ENCODE measurements at places on chromosomes 12 and 14.

GRCh38 chr14:88792473-88793258 is at the start of gene EML5:
EML5 (minus strand) TSS chr14:88792953; CDS start chr14:88792503, 450 bp downstream.
- peak; percentile 69 for DNase-seq

DNA sequence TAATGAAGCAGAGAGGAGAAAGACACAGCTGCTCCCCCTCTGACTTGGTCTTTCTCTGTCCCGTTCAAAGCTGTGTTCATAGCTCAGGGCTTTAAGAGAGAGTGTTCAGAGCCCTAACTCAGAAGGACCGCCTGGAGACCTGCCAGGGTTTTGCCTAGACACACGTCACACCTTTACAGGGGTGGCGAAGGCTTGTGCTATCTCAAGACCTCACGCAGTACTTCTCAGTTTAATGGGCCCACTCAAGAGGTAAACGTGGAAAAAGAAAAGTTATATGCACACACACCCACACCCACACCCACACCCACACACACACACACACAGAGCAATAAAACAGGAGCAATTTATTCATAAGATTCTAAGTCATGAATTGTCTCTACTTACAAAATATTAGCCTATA is 374.3 kb downstream of the C12orf75 start:
- no peak for DNase-seq

DNA sequence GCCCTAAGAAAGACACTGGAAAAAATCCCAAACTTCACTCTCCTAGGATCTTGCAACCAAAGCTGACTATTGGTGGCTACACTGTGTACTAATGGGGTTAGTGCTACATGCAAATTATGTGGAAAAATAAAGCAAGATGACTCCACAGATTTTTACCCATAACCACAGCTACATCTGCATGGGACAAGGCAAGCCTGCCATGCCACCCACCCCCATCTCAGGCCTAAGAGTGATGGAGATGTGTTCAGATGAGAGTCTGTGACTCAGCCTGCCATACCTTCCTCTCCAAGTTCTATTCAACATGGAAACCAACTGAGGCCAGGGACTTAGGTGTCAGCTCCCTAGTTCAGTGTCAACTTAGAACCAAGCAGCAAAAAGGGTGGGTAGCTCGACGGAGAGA is 206.2 kb downstream of the PELI2 start:
- no peak for DNase-seq

DNA sequence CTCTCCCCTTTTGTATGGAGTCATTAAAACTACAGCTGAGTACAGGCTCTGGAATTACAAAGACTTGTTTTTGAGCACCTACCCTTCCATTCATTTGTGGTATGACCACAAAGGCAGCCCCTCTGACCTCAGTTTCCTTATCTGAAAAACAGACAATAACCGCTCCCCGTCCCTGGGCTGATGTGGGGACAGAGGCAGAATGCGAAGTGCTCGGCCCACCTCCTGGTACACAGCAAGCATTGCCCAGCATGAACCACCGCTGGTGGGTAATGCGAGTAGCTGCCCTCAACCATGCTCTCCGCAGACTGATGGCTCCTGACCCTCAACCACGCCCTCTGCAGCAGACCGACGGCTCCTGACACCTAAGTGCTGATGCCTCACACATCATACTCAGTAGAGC is 22.4 kb downstream of the P2RX2 start:
- no peak for DNase-seq

- no peak for DNase-seq
Observed at GRCh38 chr12:45987340-45987727, 3.0 kb downstream of the SCAF11 start.

DNA sequence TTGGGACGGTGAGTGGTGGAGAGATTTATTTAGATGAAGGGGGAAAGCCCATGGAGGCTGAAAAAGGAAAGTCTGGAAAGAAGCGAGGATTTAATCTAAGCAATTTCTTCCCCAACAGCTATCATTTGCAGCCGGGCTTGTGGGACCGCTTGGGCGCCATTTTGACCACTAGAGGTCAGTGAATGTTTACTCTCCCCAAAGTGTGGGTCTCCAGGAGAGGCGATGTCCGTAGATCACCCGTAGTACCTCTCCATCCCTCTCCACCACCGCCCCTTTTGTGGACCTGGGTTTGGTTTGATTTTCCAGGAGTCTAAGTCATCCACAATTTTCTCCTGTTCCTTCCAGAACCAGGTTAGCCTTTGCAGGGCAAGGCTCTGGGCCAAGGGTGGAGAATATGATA is 91.2 kb upstream of the PARP11 start:
- peak; percentile 8 for DNase-seq

DNA sequence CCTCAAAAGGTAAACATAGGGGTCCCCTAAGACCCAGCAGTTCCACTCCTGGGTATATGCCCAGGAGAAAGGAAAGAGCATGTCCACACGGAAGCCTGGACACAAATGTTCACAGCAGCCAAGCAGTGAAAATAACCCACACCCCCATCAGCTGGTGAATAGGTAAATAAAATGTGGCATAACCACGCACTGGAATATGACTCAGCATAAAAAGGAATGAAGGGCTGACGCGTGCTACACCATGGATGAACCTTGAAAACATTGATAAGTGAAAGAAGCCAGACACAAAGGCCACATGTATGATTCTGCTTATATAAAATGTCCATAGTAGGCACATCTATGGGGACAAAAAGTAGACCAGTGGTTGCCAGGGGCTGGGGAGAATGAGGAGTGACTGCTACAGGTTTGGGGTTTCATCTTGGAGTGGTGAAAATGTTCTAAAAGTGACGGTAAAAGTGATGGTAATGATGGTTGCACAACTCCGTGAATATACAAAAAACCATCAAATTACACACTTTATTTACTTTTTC is 3.8 kb upstream of the SCARB1 start:
- DNase-seq = peak; percentile 29

GRCh38 chr14:33711194-33711593 is 239.7 kb downstream of the EGLN3 start:
- no peak for DNase-seq

DNA sequence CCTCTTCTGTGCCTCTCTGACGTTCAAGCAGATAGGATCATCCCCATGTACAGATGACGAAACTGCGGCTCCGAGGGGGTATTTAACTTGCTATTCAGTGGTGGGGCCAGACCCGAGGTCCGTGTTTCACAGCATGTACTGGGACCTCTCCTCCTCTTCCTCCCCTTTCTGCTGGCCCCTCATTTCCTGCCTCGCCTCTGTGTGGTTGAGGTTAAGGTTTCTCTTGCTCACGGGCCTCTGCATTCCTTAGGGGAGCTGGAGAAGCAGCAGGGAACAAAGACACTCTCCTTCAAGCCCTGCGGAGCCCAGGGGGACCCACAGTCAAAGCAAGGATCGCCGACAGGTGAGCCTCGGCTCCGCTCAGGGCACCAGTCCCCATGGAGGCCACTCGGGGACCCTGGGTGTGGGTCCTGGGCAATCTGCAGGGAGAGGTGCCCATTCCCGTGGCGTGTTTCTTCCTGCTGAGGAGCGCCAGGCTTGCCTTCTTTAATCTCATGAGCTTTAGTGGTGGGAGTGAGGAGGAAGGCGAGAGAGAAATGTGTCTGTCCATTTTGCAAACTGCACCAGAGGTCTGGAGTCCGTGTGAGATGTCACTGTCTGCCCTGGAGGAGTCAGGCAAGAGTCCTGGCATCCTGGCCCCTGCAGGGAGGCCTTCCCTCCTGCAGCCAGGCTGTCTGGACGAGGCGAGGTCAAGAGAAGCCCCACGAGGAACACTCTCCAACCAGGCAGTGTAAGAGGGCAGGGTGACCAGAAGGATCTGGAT is 45.0 kb downstream of the SLC6A12 start:
- DNase-seq = no peak

DNA sequence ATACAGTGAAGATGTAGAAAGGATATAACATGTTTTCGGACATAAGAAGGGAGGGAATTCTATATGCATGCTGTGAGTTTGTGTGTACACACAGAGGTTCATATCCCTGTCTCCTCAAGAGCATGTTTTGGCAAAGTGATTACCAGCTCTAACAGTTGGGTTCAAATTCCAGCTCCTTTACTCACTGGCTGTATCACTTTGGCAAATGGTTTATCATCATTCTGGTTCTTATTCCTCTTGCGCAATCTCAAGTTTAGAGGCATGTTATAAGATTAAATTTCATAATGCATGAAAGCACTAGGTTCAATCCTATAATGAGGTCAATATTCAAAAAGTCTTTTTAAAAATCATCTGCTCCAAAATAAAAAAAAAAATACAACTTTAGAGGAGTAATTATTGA is 107.7 kb upstream of the LRFN5 start:
- no peak for DNase-seq

DNA sequence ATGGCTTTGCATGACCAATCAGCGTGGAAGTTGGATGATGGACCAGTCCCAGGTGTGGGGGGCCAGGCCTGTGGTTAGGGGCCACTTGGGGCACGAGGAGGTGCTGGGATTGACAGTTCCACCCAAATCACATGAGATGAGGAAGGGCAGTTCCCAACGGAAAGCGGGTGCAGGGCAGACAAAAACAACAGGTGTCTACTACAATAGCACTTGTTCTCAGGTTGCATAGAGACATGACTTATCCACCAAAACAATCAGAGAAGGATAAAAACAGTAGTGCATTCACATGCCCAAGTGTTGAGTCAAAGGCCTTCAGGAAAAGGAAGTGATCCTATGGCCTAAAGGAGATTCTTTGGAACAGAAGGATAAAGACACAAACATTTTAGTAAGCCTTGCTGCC is 14.6 kb upstream of the EIF2B2 start:
- DNase-seq = peak; percentile 82

DNA sequence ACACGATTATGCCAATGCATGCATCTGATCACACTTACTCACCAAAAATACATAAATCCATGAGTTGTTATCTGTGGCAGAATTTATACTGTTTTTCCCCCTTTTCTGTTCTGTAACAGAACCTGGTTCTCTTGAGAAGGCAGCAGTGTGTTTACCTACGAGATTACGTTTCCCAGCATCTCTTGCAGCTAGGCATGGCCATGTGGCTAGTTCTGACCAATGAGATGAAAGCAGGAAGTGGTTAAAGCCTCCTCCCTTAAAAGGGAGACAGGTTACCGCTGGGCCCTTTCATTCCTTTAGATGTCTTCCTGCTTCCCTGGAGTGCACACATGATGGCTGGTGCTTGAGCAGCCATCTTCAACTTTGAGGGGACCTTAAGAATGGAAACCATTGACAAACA is 11.7 kb upstream of the ASPG start:
- DNase-seq = no peak

- no peak for DNase-seq
Observed at GRCh38 chr14:51074701-51075385, 20.1 kb downstream of the TRIM9 start.

DNA sequence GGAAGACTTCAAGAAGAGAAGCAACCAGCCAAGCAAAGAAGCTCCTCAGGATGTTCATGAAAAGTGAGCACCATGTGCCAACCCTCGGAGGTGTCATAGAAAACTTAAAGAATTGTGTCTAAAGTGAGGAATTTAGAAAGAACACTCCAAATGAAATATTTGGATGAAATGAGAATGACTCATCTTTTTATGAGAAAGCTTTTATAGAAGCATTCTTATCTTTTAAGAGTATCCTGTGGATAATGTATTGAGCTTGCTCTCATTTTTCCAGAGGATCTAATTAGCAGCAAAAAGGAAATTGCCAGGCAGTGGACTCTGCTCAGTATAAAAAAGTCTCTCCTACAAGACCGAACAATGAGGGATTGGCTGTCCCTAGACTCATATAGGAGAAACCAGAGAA is 454.9 kb downstream of the LRIG3 start:
- no peak for DNase-seq

DNA sequence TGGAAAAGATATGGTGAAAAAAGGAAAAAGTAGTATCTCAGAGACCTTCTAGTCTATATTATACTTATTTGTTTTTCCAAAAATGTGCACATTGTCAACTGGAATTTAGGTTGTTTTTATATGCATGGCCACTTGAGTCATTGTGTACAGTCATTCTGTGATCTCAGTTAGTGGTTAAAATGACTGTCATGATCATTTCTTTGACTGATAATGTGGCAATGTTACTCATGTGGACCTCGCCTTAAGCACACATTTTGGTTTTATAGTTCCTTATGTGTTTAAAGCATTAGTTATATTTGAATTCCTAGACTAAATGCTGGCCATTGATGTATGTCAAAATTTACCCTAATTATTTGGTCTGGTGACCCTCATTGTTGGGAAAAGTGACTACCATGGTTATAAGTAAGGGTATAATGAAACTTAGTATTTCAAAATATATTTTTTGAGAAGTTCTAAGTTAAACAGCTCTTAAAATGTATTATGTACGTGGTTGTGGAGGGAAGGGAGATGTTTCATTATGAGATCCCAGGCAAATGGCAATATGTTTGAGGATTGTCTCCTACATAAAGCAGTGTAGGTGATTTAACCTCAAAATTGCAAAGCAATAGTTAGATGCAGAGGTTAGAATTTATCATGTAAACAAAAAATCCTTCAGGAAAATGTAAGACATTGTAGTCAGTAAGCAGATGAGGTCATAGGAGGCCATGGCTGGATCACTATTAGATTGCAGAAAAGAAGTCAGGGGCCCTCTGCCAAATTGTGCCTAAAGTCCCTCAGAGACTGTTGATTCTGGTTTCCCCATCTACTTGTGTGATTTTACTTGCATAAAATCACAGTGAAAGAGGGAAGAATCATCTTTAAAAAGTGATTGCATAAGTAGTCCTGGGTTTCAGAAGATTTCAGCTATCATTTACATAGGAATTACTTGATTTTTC is 17.5 kb downstream of the PNMA1 start:
- DNase-seq = peak; percentile 35

Data from RWPE1 (cell line).